ENCODE measurements at places on chromosomes 1 and 21. TPM values are rescaled to one million over a fixed set of nuclear protein-coding genes. Genes with fewer than 3 reads are reported as not detected.

Gene MEX3A
- polyA plus RNA-seq, result 1.5 TPM

Gene MOV10
- 60.1 TPM for polyA plus RNA-seq

Gene ACTL8
- 0.63 TPM for polyA plus RNA-seq

Gene LCE2A
- not detected for polyA plus RNA-seq

Gene GBP7
- not detected for polyA plus RNA-seq

Gene PDZK1
- 9.0 TPM for polyA plus RNA-seq

Gene RIPPLY3
- not detected for polyA plus RNA-seq

Gene NPR1
- 0.23 TPM for polyA plus RNA-seq

Gene RGS18
- 1.8 TPM for polyA plus RNA-seq

Gene SPAG17
- polyA plus RNA-seq, result not detected

Gene SPRR4
- polyA plus RNA-seq, result not detected

Gene SLC45A3
- 15.2 TPM for polyA plus RNA-seq

Gene LINGO4
- 0.13 TPM for polyA plus RNA-seq

Gene LCE1E
- polyA plus RNA-seq, result not detected

Gene USH2A
- under 0.01 TPM for polyA plus RNA-seq

Gene AIRE
- polyA plus RNA-seq, result not detected

Gene PRPF38A
- polyA plus RNA-seq, result 29.8 TPM

Gene PACC1
- 1.8 TPM for polyA plus RNA-seq

Gene TMPRSS15
- polyA plus RNA-seq, result not detected

Gene CD1B
- polyA plus RNA-seq, result 0.12 TPM

Gene VCAM1
- polyA plus RNA-seq, result 16.1 TPM

Gene NUP210L
- 0.01 TPM for polyA plus RNA-seq

Gene NID1
- polyA plus RNA-seq, result 3.9 TPM

Gene FAM163A
- polyA plus RNA-seq, result not detected

Gene NR1I3
- 0.13 TPM for polyA plus RNA-seq

Gene NDUFS5
- 586 TPM for polyA plus RNA-seq
